ENCODE measurements at places on chromosomes 11 and 22.
A peak's percentile ranks its signal among the peaks of the same experiment; 100 is the strongest.

GRCh38 chr11:27429761-27430393 lies 42.7 kb downstream of the LGR4 start:
- no peak for DNase-seq

GRCh38 chr22:41687901-41688364 lies 734 bp downstream of the SNU13 start:
- DNase-seq = peak; percentile 83

DNA sequence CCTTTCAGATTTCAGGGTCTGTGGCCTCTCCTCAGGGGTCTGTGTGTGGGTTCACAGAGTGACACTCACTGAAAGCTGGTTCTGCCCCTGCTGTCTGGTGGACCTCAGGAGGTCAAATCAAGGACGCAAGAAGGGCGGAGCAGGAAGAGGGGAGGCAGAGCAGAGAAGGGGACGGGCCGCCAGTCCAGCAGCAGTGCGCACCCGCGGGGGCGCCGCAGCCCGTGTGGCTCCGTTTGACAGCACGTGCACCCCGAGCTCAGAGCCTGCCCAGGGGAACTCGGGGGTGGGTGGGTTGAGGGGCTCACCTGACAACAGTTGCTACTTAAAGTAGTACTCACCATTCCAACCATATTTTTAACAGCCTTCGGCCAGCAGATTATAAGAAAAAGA lies 71.4 kb upstream of the PITPNB start:
- DNase-seq = no peak

DNA sequence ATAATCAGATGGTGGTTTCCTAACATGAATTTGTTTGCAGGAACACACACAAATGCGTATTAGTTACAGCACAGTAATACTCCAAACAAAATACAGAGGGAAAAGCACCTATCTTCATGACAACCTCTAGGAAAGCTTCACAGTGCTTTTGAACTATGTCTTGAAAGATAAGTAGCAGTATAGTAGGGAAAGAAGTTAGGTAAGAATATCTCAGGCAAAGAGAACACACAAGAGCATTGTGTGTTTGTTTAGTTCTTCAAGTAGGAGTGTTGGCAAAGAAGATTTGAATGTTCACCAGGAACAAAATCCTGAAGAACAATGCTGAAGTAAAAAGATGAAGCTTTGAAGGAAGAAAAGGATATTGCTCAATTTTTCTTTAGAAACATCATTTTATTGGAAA lies 54.1 kb downstream of the ANO5 start:
- DNase-seq = no peak

DNA sequence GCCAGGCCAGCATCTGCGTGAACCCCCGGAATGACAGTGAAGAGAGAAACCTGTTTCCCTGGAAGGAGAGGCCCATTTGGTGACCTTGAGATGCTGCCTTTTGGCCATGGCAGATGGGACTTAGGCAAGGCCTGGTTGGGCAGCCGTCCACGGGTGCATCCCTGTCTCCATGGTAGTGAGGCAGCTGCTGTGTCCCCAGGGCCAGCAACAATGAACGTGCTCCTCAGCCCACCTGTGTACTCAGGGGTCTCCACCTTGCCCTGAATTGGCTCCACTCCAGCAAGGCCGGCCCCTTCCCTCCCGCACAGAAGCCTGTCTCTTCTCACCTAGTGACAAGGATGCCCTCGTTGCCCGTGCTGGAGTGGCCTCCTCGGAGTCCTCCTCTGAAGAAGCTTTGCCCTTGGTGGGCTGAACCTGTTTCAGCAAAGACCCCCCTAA lies 441.1 kb downstream of the TBC1D22A start:
- DNase-seq = peak; percentile 64

- no peak for DNase-seq
Observed at GRCh38 chr11:43819926-43820325, 60.7 kb upstream of the ALKBH3 start.

DNA sequence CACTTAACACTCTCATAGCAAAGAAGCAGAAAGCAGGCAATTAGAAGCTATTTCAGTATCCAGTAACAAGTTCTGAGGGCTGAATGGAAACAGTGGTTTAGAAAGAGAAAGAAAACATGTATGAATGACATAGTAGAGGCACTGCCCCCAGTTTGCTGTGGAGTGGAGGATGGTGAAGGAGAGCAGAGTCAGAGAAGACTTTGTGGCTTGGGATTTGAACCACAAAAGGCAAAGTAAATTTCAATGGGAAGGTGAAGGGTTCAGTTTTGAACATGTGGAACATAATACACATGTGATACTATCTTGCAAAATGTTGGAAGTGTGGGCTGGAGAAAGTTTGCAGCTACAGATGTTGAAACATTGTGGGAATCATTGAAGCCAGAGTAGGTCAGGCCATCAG lies 81.4 kb downstream of the SNX19 start:
- DNase-seq = no peak

GRCh38 chr11:57124917-57125316 lies 56.8 kb upstream of the LRRC55 start:
- no peak for DNase-seq

DNA sequence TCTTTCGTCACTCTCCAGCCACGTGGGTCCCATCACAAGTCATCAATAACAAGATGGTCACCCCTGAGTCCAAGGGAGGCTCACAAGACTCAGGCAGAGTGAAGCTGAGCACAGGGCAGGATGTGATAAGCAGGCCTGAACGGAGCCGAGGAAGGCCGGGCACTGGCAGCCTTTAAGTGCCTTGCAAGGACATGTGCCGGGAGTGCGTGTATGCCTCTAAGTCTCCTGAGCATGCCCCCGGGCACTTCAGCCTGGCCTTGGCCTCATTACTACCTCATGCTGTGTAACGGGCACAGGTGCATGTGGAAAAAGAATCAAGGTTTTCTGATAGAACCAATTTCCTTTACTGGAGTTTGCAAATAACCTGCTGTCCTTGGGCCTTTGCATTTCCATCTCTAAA lies 55.8 kb downstream of the UBASH3B start:
- no peak for DNase-seq

DNA sequence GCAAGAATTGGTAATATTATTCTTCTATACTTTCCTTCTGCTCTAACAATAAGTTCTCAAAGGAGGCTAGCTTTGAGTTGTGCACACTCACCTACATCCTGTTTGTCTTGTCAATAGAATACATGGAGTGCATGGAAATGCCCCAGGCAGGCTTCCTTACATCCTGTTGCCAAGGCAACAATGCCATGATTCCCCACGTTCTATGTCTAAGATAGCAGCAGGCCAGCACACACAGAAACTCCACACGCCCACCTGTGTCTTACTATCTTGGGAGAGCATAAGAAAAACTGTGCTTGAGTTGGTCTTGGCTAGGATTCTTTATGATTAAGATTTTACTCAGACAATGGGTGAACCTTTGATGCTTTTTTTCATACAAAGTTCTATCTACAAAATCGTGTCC lies 379.2 kb downstream of the AASDHPPT start:
- DNase-seq = no peak

- no peak for DNase-seq
Observed at GRCh38 chr11:130386056-130386455, 42.4 kb downstream of the ADAMTS8 start.

DNA sequence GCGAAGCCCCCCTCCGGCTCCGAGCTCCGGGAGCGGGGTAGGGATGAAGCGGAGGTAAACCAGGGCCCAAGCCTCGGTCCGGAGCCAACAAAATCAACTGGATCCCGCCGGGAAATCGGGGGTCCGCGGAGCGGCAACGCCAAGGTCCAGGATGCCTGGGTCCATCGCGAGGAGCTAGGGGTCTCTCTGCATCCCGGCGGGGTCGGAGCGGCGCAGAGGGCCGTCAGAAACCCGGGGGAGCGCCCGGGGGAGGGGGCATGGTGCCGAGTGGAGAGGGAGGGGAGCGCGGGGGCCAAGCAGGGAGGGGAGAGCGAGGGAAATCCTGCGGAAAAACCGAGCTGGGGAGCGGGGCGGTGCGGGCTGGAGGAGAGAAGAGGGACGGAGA lies 51.8 kb downstream of the SLC22A12 start:
- DNase-seq = no peak
